Heart right ventricle (tissue), 16 donors: ENCODE measurements at places on chromosomes 7 and 10. TPM values are rescaled to one million over a fixed set of nuclear protein-coding genes. Genes with fewer than 3 reads are reported as not detected.

Gene ZKSCAN1
- polyA plus RNA-seq = 4.7 TPM

Gene CACNA2D1
- polyA plus RNA-seq = 19.4 TPM

- no peak overlapping the region for H3K4me3 ChIP-seq
- peak; percentile 70 for DNase-seq
- no peak overlapping the region for H3K27ac ChIP-seq
- H3K4me1 ChIP-seq = no peaks in the 10 kb centered on the region
Measured at GRCh38 chr7:42940985-42941847, 9.0 kb downstream of the MRPL32 start.

DNA sequence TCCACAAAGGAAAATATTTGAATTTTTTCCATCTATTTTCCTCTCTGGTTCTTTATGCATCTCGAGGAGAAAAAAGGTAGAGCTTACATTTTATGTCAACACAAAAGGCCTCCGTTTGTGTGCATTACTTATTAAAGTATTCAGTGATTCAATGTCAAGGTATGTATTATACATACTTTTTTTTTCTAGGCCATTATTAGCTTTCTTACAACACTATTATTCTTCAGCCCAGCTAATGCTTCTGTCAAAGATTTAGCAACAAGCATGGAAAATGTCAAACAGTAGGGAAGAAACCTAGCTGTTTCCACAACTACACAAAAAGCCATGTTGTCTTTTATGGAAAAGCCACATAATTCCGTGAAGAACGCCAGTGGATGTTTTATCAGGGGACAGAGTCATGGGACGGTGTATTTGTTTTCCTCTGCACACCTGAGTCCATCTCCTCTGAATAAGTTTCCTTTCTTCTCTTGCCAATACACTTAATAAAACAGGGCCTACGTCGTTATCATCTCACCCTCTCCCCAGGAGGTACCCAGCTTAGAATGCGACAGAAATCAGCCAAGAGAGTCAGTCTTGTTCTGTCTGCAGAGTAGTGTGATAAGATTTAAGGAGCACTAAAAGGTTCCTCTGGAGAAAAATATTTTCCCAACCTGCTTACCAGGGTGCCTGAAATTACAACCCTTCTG is 209.7 kb upstream of the AUTS2 start:
- H3K4me3 ChIP-seq = no peak overlapping the region
- no peaks in the 10 kb centered on the region for H3K4me1 ChIP-seq
- no peaks in the 10 kb centered on the region for H3K27me3 ChIP-seq
- no peaks in the 10 kb centered on the region for H3K36me3 ChIP-seq
- H3K27ac ChIP-seq = no peak overlapping the region

DNA sequence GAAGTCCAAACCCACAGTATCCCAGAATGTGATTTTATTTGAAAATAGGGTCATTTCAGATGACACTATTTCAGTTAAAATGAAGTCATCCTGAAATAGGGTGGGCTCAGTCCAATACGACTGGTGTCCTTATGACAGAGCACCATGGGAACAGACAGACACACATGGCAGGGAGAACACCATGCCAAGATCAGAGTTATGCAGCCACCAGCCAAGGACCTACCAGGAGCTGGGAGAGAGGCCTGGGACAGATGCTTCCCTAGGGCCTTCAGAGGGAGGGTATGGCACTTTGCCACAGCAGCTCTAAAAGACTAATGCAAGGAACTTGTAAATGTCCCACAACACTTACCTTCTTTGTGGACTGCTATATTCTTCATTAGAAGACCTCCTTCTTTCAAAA is 226.5 kb downstream of the NEBL start:
- DNase-seq = no peak
- H3K4me3 ChIP-seq = no peak overlapping the region
- H3K36me3 ChIP-seq = no peaks in the 10 kb centered on the region

GRCh38 chr7:104231054-104232046 is 23.5 kb upstream of the ORC5 start:
- no peaks in the 10 kb centered on the region for H3K36me3 ChIP-seq
- no peak overlapping the region for H3K27ac ChIP-seq
- DNase-seq = peak; percentile 22
- no peak overlapping the region for H3K4me3 ChIP-seq

- H3K4me3 ChIP-seq = no peak overlapping the region
- peak overlapping the region; percentile 68 for H3K27ac ChIP-seq
- H3K36me3 ChIP-seq = peaks cover 12% of the 10 kb centered on the region
- H3K27me3 ChIP-seq = no peaks in the 10 kb centered on the region
- H3K4me1 ChIP-seq = peaks cover 49% of the 10 kb centered on the region
- DNase-seq = peak; percentile 81
Measured at GRCh38 chr10:11757454-11757820, 15.3 kb downstream of the ECHDC3 start.

GRCh38 chr10:132361581-132362101 is 29.6 kb downstream of the LRRC27 start:
- H3K4me1 ChIP-seq = peaks cover 4% of the 10 kb centered on the region
- peaks cover 26% of the 10 kb centered on the region for H3K36me3 ChIP-seq
- H3K4me3 ChIP-seq = no peak overlapping the region
- H3K27me3 ChIP-seq = no peaks in the 10 kb centered on the region
